ENCODE measurements at places on chromosomes 7 and 10.

- no peak for DNase-seq
Observed at GRCh38 chr10:69359594-69359993, 57.1 kb downstream of the TACR2 start.

DNA sequence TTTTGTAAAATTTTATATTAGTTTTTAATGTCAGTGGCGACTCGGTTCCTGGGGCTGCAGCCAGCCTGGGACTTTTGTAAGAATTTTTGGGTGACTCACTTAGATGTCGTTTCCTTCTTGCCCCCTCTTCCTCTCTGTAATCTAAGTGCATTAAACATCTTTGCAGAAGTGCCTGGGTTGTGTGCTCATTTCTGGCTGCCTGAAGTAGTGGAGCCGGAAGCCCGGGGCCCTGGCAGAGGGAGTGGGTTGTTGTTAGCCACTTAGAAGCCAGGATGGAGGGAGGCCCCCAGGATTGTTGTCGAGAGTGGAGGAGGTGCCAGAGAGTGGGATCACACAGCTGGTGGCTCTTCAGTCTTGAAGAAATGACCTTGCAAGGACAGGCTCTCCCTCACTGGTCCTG is 11.0 kb upstream of the TRIM8 start:
- no peak for DNase-seq

- DNase-seq = no peak
Observed at GRCh38 chr10:72574636-72575035, 51.2 kb downstream of the MICU1 start.

- peak; percentile 77 for DNase-seq
Observed at GRCh38 chr7:64876792-64877713, 26.0 kb upstream of the ZNF273 start.

DNA sequence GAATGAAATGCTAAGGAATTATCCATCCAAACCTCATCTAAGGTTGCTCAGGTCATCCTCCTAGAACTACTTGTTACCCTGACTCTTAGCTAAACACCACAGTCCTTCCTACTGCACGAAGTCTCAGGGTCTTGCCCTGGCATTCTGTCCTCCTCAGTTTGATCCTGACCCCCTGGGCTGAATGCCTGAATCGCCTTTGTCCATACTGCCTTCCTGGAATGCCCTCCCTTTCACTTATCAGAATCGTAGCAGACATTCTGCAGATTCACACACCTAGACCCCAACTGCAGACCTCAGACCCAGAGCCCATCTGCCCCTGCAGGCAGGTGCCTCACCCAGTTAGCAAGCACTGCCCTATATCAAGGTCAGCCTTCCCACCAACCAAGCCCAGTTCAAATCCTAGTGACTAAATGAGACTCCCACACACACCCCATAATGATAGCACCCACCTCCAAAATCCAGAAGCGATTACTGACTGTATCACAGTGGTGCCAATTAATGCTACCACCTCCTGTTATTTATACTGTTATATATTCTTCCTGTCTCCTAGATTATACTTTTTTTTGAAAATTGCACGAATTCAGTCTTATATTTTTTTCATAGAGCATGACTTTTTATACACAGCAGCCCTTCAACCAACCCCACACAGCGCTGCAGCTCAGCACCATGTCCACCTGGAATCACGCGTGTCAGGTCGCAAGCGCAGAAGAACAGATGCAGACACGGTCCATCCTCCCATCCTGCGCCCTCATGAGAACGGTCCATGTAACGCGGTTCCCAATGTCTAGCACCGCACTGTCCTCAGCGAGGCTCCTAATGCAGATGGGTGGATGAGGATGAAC is 3.7 kb downstream of the PARD3 start:
- no peak for DNase-seq

DNA sequence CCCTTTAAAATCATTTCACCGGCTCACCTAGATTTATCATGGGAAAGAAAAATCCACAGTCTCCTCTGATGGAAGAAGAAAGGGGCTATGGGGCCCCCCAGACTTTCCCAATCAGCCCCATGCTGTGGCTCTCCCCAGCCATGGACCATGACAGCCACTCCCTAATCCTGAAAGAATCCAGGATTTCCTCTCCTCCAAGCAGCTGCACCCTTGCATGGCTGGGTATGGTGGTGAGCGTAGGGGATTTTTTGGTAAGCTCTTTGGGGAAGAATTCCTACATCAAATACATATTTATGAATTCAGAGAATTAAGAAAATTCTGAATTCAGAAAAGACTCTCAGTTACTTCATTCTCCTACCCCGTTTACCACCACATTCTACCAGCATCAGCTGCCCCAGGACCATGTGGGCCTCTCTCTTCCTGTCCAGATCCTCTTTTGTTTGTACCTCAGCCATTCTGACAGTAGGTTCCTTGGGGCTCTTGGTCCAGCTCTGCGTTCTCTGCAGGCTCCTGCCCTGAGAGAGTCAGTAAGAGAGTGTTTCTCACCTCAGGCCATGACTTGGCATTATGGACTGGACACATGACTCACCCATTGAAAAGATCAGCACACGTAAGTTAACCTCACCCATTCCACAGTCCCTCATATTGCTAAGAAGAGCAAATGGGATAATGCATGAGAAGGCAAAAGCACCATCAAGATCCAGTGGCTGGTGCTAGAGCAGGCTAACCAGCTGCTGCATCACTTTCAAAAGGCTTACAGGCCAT is 337.8 kb downstream of the ELMO1 start:
- no peak for DNase-seq

DNA sequence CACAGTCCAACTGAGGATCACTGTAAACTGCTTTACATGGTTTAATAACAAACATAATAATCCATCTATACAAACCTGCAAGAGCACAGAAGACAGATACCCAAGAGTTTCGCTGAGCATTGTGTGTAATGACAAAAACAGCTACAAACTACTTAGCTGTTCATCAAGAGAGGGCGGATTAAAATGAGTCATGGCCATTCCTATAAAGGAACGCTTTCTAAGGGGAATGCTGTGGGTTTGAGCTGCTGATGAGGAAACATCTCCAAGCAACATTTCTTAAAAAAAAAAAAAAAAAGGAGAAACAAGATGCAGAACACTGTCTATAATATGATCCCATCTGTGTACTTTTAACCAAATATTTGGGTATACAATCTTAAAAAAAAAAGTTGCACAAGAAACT is 33.8 kb downstream of the VOPP1 start:
- DNase-seq = no peak

DNA sequence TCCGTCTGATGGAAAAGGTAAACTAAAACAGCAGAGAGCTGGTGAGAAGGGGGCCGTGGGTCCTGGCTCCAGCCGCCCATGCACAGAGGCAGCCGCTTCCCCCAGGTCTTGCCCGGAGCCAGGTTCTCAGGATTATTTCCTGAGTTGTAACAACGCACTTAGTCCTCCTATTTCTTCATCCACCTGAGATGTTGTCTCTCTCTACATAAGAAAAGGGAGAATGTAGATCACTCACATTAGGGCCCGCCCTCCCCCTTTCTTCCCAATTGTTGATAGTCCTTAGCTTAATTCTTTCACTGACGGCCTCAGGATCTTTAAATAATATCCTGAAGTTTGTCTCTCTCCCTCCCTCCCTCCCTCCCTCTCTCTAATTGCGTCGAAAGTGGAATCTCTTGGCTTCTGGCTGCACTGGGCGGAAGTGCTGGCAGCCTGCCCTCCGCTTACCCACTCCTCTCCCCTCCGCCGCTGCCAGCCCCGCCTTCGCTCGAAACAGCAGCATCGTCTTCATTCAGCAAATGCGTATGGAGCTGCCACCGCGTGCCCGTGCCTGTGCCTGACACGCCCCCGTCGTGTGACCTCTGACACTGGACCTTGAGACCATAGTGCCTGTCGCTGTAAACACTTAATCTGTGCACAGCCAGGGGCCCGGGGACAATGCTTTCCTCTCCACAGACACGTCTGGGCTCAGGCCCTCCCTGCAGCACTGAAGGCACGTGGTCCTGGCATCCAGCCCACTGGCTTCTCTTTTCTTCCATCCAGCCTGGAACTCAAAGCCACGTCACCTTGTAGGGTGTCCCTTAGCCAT is 174.5 kb upstream of the PPP2R2D start:
- no peak for DNase-seq

DNA sequence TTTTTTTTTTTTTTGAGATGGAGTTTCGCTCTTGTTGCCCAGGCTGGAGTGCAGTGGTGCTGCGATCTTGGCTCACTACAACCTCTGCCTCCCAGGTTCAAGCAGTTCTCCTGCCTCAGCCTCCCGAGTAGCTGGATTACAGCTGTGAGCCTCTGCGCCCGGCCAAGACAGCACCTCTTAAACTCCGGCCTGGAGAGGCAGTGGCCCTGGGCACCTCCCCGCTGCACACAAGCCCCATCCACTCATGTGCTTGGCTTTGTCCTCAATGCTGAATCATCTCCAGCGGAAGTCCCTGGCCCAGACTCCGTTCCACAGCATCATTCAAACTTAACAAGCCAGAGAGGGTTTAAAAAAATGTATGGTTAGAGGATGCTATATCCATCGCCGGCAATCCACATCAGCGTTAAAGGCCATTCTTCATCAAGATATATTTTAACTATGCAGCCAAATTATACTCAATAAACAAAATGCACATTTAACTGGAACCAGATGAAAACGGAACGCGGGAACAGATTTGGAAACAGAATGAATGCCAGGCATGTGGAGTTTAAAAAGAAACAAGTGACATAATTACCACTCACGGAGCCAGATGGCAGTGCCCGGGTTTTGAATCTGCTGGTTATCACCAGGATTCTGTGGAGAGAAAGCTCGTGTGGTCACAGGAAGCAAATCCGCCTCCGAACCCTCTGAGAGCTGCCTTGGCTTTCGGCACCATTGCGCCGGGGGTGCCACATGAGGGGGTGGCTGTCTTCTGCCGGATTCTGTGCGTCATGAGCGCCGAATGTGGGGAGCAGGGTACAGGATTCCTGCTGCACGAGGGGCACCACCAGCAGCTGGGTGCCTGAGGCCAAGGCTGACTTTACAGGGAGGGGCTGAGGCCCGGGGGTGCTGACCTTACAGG is 45.6 kb upstream of the CFAP46 start:
- peak; percentile 32 for DNase-seq

- no peak for DNase-seq
Observed at GRCh38 chr7:117762055-117762454, 111.2 kb downstream of the CTTNBP2 start.

GRCh38 chr10:33897291-33897752 is 562.9 kb upstream of the NRP1 start:
- DNase-seq = no peak

GRCh38 chr10:99532687-99533495 is at the start of gene NKX2-3:
Gene NKX2-3, plus strand, starts transcription at chr10:99532942. Its CDS starts 190 bp downstream, at chr10:99533132.
- no peak for DNase-seq

- no peak for DNase-seq
Observed at GRCh38 chr10:6978187-6978627, 398.1 kb upstream of the PRKCQ start.

DNA sequence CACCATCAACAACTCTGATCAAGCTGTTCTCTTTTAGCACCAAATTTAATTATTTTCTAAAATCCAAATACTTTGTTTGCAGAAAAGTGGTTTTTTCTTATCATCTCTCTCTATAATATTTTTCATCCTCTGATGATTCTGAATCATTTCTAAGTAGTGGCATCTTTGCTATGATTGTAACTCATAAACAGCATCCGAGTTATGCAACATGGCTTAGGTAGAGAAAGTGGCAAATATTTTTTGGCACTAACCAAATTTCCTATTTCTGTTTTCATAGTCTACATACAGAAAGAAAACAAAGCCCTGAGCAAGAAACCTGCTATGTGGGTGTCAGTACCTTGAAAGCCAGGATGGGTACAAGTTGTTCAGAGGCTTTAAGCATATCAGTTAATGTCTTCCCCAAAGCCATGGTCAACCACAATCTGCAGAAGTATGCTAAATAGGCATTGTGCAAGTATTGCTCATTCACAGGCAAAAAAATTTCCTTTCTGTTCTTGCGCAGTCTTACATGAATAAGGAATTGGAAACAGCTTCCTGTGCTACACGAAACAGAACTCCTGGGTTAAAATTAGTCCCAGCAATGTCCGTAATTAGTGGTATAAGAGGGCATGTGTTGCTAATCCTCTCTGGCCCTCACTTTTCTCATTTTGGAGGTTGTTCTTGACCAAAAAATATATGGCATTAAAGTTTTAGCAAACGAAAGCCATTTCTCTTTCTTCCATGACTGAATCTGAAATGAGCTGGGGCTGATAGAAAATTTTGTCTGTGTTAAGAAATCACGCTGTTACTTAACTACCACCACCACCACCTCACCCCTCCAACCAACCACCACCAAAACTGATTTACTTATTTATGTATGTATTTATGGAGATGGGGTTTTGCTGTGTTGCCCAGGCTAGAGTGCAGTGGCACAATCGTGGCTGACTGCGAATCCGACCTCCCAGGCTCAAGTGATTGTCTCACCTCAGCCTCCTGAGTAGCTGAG is 325.6 kb upstream of the MAGI2 start:
- DNase-seq = no peak

DNA sequence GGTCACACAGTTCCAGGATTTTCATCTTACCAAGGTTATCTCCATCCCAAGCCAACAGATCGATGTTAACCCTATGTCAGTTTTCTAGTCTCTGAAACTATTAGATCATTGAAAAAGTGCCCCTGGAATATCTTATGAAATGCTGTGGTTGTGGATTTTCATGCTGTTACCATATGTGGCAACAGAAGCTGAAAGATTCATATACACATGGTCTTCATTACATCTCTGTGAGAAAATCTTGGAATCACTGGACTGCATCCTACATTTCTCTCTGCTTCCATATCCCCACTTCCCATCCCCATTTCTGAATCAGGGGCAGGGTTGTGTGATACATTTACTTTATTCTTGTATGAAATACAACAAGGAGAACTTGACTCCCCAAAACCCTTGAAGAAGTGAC is 146.1 kb downstream of the SLC16A9 start:
- DNase-seq = no peak

- no peak for DNase-seq
Observed at GRCh38 chr10:44757551-44758205, 153.5 kb upstream of the TMEM72 start.

- no peak for DNase-seq
Observed at GRCh38 chr7:121005996-121006584, 17.6 kb downstream of the CPED1 start.

GRCh38 chr7:49264530-49264929 is 340.2 kb downstream of the CDC14C start:
- no peak for DNase-seq

GRCh38 chr10:98418665-98419468 is 3.9 kb upstream of the PYROXD2 start:
- no peak for DNase-seq

GRCh38 chr10:88012641-88013040 is 149.2 kb downstream of the PTEN start:
- no peak for DNase-seq

DNA sequence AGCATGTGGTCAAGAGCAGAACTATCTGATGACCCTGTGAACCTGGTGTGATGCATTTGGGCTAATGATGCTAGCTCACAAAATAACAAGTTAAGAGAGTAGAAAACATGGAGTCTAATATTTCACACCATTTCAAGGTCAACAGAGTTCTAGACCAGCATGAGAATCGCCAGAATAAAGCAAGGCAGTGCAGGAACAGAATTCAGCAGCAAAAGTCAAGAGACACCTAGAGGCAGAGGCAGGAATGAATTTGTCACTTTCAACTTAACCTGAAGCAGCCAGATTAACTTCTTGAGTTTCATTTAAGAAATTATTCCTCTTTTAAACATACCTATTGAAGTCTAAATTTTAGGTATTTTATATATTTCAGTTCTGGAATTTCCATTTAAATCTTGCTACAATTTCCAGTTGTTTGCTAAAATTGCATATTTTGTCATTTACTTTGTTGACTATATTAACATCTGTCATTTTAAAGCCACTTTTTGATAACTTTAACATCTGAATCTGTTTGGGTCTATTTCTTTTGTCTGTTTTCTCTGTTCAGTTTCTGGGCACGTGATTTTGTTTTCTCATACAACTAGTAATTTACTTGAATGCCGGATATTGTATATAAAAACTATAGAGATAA is 44.2 kb upstream of the PRSS58 start:
- DNase-seq = no peak

All from nucleus accumbens (tissue), 56 donors.